ENCODE measurements at places on chromosomes 13 and 19.

GRCh38 chr13:65508338-65508737 lies 1721.8 kb downstream of the PCDH9 start:
- DNase-seq: no peak

DNA sequence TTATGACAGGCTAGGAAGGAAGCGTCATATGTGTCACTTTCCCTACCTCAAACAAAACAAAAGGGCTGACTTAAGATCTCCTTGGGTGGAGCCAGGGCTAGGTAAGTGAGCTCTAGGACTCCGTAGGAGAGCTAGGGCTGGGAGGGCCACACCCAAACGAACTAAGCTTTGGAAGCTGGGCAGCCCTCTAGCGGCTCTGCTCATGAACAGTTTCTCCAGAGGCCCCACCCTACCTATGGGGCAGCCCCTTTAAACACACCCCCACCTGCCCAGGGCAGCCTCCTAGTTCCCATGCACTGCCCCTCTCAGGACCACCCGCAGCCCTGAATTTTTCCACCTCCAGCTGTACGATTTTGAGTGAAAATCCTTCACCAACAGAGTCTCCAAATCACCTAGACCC lies 3.5 kb downstream of the PEG3 start:
- DNase-seq: no peak

DNA sequence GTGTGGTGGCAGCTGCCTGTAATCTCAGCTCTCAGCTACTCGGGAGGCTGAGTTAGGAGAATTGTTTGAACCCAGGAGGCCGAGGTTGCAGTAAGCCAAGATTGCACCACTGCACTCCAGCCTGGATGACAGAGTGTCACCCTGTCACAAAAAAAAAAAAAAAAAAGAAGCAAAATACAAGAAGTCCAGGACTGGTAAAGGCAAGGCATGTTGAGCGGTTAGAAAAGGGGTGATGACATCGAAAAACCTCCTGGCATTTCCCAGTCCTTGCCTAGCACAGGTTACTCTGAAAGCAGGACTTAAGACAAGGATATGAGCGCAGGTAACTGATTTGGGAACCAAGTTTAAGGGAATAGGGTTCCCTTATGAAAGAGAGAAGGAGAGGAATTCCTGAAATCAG lies 2.5 kb upstream of the LILRB4 start:
- no peak for DNase-seq

- DNase-seq: peak; percentile 21
Measured at GRCh38 chr19:50759886-50760285, 10.4 kb upstream of the GPR32 start.

GRCh38 chr19:14515501-14516047 lies 2.6 kb downstream of the DNAJB1 start:
- no peak for DNase-seq

DNA sequence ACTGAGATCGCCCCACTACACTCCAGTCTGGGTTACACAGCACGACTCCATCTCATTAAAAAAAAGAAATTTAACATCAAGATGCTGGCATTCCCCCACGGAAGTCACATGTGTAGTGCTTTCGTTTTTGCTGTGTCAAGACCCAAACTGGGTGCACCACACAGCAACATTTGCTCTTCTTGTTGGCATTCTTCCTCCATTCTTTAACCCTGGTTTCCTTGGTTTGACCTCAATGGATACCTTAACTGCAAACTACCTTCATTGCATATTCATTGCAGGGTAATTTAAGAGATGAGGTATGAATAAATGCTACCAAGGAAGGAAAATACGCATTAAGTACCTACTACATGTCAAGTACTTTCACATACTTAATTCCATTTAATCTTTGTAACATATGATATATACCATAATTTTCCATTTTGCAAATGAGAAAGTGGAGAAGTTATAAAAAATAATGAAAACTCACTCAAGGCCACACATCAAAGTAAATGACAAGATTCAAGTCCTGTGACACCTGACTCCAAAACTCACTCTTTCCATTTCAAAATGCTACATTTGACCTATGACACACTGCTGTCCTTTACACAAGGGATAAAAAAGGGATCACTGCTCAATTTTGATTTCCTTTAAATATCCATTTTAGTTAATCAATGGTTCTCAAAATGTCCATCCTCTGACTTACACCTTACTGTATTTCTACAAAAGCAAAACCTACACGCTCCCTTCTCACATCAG lies 59.2 kb downstream of the STK24 start:
- no peak for DNase-seq

- DNase-seq: no peak
Measured at GRCh38 chr19:22893855-22894270, 61.8 kb downstream of the ZNF723 start.

DNA sequence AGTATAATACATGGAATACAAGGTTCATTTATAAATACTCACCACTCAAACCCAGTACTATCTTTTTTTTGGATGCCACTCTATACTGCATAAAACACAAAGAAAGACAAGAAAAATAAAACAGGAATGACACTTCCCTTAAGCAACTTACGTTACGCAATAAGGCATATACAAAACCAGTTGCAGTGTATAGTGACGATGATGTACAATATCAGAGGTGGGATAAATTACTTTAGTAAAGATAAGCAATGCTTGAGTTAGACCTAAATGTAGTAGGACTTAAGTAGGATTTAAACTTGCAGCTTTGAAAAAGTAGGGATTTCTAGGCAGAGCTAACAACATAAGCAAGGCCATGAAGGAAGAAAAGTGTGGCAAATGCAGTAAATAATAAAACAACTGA lies 374.9 kb downstream of the SPRY2 start:
- DNase-seq: no peak

DNA sequence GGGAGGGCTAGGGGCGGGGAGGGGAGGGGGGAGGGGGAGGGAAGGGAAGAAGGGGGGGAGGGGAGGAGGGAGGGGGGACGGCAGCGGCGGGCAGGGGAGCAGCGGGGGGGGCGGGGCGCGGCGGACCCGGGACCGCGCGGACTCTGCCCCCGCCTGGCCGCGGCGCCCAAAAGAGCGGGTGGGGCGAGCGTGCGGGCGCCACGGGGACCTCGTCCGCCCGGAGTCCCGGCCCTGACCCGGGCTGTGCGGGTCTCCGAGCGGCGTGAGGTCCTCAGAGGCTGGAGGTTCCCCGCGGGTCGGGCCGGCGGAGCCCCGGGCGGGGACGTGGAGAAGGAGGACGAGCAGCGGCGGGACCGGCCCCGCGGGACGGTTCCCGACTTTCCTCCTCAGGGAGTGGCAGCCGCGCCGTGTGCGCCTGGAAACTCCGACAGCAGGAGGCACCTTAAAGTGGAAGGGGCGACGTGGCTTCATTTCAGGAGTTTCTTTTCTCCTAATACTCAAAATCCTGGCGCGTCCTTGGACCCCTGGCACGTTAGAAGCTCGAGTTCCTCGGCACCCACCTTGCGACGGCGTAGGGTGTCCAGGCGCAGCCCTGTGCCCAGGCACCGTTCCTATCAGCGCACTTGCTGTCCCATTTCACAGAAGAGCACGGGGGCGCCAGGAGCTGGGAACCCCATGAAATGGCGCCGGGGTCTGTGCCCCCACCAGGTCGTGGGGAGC lies 518 bp upstream of the PLPP2 start:
- DNase-seq: no peak

DNA sequence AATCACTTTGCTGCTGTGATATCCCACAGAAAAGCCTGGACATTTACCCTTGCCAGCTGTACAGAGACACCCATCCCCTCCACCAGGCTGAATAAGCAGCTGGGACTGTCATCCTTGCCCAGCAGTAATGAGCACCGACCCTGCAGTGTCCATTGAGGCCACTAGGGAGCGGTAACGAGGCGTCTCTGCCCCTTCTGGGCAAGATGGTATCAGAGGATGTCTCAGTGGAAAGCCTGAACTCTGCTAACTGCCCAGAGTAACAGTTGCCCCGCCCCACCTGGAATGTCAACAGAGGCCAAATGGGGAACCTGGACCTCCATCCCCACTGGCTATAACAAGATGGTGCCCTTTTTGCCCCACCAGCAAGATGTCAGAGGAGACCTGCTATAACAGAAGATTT lies 22.8 kb upstream of the CEACAM20 start:
- DNase-seq: no peak

- no peak for DNase-seq
Measured at GRCh38 chr13:113991191-113991669, 17.4 kb upstream of the C13orf46 start.

- no peak for DNase-seq
Measured at GRCh38 chr13:98506322-98506721, 70.6 kb downstream of the STK24 start.
